ENCODE measurements at places on chromosomes 7 and 10.

DNA sequence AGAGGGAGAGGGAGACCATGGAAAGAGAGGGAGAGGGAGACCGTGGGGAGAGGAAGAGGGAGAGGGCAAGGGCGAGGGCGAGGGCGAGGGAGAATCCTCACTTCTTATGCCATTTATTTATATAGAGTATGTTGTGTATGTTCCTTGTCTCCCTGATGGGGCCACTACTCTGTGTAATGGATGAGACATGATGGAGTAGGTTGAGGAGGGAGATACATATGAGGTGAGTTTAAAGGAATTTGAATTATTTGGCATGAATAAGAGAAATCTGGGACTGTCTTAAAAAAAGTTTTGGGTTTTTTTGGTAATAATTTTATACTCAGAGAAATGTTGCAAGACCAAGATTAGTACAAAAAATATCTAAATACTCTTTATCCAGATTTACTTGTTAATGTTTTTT lies 20.1 kb downstream of the CCSER2 start:
- DNase-seq, result no peak

DNA sequence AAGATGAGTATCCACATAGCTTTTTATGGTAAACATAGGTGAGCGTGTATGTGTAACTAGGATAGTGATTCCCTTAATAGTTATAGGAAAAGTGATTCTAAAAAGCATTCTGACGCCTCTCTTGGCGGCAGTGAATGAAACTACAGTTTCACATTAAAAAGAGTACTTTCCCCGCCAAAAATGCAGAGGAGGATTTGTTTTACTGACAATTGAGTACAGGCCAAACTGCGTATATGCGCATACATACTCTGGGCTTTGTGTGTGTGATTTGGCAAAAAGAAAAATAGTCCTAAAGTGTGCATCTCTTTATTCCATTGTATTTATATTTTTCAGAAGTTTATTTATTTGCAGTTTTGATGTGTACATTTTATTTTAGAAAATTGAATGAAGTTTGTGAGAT lies 10.3 kb downstream of the CUL1 start:
- no peak for DNase-seq

DNA sequence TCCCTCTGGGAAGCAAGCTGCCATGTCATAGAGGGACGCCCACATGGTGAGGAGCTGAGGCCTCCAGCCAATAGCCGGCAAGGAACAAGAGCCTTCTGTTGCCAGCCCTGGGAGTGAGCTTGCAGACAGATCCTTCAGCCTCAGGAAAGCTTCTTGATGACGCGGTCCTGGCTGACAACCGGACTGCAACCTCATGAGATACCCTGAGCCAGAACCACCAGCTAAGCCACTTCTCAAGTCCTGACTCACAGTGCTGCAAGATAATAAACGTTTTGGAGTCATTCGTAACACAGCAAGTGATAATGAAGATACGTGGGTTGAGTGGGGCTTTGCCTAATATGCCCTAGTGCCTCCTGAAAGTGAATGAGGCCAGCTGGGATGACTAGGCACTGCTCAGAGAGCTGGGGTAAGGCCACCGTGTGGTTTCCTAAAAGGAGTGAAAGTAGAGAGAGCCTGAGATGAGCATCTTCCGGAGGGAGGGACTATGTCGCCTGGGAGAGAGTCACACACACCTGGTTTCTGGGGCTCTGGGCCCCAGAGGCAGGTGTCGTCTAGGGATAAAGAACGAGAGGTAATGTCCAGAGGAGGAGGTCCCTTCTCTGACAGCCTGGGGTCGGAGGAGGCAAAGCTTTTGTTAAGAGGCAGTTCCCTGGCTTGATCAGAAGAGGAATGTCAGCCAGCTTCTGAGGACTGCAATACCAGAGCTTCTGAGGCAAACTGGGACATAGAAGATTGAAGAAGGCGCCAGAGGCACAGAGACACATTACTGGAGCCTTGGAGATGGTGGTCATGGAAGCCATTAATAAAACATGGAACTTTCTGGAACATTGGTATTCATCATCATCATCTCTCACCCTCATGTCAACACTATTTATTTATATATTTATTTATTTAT lies 53.6 kb downstream of the PYROXD2 start:
- DNase-seq, result peak; percentile 87

DNA sequence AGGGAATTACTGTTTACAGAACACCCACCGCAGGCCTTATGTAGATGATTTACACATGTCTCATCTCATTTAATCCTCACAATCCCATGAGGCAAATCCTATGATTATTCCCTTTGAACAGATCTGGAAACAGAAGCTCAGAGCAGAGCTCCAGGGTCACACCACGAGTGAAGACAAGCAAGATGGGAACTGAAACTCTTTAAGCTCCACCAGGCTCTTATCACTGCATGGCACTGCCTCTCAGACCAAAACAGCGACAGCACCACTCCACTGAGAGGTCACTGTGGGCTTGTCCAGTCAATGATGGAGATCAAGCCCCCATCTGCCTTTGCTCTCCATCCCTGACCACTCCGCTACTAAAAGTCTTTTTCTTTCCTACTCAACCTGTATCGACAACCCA lies 5.9 kb downstream of the GRID1 start:
- DNase-seq, result peak; percentile 27

GRCh38 chr10:117662751-117663540 lies 120.4 kb downstream of the EMX2 start:
- DNase-seq, result no peak

- DNase-seq, result no peak
Measured at GRCh38 chr10:130998642-130999041, 312.9 kb downstream of the TCERG1L start.

DNA sequence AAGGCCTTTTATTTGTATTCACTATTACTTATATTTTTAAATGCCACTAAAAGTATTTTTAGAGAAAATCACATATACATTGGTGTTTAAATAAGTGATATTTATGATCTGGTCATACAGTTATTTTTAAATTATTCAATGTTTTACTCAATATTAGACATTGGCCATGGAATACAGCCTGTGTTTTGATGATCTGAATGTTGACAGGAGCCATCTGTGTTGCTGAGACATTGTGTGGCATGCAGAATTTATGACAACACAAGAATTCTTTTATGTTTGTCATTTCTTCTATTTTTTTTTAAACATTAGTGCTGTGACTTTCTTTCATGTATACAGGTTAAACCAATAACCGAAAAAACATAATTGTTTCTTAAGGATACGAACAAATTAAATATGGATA lies 156.2 kb downstream of the CCSER2 start:
- DNase-seq, result no peak

- no peak for DNase-seq
Measured at GRCh38 chr7:44541876-44542610, 913 bp upstream of the NPC1L1 start.

- DNase-seq, result no peak
Measured at GRCh38 chr7:133134810-133135209, 52.9 kb upstream of the CHCHD3 start.

DNA sequence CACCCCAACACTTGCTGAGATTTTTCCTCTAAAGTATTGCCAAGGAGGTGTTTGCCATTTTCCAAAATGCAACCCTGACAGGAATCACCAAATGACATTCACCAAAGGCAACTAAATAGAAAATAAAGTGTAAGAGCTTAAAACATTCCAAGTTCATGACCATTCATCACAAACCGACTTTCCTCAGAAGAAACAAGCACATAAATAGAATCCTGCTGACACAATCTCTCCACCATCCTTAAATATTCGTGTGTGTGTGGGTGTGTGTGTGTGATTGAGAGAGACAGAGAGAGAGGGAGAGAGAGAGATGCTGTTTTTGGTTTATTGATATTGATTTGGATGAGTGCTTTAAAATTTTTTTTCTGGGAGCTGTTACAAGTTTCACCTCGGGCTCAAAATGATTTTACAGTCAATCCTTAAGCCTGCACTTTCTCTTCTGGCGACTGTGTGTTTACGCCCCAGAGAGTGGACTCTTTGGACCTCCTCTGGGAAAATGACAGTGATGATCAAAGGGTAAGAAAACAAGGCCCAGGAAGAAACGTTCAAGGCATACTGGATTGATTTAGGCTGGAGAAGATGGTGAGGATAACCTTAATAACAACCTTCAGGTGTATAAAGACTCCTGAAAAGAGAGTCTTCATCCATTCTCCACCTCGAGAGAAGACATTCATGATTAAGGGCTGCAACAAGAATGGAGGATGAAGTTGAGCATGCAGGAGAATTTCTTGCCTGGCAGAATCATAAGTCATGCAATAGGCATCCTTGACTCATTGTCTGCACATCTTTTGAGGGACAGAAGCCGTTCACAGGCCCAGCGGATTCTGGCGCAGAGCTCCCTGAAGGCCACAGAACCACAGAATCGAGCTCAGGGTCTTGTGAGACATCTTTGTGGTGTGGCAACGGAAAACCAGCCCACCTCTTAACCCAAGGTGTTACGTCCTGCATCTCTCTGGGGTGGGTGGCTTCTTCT lies 104.4 kb upstream of the FGFR2 start:
- no peak for DNase-seq

GRCh38 chr10:51397695-51398094 lies 301.7 kb downstream of the CSTF2T start:
- no peak for DNase-seq

GRCh38 chr7:43572516-43573049 lies 10.3 kb upstream of the STK17A start:
- DNase-seq, result no peak

- no peak for DNase-seq
Measured at GRCh38 chr10:104663563-104663962, 22.5 kb downstream of the SORCS3 start.

- peak; percentile 57 for DNase-seq
Measured at GRCh38 chr10:102643336-102644065, 778 bp upstream of the TRIM8 start.

DNA sequence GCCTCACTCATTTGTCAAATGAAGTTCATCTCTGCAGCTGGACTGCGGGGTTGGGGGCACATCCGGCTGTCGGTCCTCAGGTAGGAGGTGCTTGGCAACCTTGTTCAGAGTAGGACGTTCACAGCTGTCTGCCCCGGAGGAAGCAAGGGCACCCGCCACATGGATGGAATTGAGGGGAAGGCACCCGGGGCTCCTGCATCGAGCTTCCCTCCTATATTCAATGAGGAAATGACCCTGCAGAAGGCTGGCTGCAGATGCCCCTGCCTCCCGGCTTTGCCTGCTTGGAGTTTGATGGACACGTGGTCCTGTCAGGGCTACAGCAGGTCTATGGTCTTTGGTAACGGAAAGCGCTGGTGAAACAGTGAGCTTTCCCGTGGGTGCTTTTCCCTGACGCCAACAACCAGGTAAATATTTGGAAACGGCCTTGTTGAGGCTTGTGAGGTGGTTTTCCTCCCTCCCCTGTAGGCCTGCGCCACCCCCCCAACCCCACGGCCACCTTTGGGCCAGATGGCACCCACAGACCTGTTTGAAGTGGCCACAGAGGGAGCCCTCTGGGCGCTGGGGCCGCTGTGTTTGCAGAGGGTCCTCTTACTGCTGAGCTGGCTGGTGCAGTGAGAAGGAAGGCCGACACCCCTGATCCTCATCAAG lies 32.9 kb downstream of the HTRA1 start:
- DNase-seq, result no peak

DNA sequence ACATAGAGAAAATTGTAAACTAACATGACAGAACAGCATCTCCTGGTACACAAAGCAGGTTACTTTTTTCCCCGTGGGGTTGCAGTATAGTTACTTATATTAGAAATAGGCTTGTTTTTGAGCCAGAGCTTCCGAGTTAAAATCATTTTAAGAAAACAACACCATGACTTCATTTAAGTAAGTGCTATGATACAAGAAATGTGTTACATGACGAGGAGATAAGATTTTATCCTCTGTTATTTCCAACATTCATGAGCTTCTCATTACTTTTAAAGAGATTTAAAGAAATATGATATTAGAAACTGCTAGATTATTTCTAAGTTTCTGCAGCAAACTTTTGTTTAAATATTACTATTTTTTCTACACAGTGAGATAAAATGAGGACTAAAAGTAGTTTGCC lies 968.7 kb downstream of the GATA3 start:
- no peak for DNase-seq

DNA sequence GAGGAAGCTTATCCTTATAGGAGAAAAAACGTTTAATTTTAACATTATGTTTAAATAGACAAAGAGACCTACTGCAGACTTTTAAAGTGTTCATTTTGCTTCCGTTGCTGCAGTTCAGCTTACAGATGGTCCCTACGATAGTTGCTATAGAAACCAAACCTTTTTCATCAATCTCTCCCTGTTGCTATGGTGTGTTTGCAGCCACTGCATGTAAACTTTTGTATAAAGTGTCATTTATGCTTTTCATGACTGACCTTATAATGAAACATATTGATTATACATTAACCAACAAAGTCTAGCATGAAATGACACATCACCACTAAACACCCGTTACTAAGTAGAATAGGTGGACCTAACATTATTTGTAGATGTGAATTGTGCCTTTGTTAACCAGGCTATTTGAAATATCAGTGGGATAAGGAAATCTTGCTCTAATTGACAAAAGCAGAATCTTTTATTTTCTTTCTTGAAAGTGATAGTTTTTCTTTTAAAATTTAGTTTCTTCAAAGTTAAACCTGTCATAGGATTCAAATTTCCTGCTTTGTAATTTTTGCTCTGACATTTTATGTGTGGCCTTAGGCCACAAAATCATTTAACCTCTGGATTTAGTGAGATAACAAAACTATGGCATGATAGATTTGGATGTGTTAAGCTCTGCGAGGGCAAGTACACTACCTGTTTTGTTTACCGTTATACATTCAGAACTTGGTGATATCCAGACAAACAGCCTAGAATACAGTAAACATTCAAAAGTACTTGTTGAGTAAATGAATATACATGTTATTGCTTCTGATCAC lies 64.0 kb downstream of the CACNB2 start:
- no peak for DNase-seq

- DNase-seq, result no peak
Measured at GRCh38 chr10:35959252-35959651, 317.2 kb upstream of the FZD8 start.

GRCh38 chr10:92575961-92576360 lies 2.1 kb upstream of the IDE start:
- no peak for DNase-seq

GRCh38 chr10:79084012-79084971 lies 15.5 kb downstream of the ZMIZ1 start:
- peak; percentile 45 for DNase-seq

Measured in WERI-Rb-1 (cell line).